ENCODE measurements at places on chromosomes 3 and 15.

- DNase-seq, result no peak
Observed at GRCh38 chr15:61069394-61070075, 159.6 kb downstream of the RORA start.

- no peak for DNase-seq
Observed at GRCh38 chr15:101623367-101624304, 28.5 kb downstream of the TM2D3 start.

GRCh38 chr3:16290827-16291196 is 25.8 kb downstream of the OXNAD1 start:
- no peak for DNase-seq

GRCh38 chr15:42419369-42419768 is 60.1 kb downstream of the CAPN3 start:
- DNase-seq, result no peak

DNA sequence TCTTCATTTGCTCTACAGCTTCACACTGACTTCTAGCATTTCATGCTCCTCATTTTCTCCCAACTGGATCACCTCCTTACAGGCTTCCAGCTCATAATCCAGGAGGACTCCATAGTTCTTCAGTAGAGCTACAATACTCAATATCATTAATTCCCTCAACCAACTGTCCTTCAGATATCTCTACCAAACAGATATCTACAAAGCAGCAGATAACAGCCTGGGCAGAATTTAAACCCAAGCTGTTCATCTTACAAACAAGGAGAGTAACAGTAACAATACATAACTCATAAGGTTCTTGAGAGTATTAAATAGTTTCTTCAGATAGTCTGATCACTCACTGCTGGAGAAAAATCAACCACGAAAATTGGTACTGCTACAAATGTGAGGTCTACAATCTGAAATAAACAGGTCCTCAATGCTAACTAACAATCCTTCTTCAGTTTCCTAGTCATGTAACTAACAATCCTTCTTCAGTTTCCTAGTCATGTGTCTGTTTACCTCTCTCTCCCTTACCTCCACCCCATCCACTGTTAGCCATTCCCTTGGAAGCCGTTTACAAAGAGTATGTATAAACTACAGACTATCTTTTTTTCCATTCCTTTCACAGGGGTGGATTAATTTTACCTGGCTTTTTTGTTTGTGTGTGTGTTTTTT is 5.0 kb downstream of the PEAK1 start:
- DNase-seq, result no peak

DNA sequence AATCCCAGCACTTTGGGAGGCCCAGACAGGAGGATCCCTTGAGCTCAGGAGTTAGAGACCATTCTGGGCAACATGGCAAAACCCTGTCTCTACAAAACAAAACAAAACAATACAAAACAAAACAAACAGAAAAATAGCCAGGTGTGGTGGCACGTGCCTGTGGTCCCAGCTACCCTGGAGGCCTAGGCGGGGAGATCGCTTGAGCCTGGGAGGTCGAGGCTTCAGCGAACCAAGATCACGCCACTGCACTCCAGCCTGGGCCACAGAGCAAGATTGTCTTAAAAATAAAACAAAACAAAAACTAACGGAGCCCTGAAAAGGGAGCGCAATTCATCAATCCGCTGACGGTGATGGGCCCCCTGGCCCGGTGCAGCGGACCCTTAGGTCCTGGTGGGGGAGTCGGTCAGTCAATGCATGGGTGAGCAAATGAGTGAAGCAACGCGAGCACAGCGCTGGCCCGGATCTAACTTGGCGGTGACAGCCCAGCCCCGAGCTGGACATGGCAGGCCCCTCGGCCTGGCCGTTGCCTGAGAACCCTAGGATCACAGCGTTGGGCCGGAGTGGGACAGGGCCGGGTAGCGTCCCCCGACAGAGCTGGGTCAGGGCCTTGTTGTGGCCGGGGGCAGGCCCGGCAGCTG is 52.4 kb upstream of the BLM start:
- no peak for DNase-seq

GRCh38 chr3:102057781-102058421 is 208.6 kb downstream of the NFKBIZ start:
- no peak for DNase-seq

- no peak for DNase-seq
Observed at GRCh38 chr3:105676621-105677300, 192.1 kb downstream of the CBLB start.

GRCh38 chr3:37400945-37401344 is 226.6 kb upstream of the LRRFIP2 start:
- DNase-seq, result no peak

DNA sequence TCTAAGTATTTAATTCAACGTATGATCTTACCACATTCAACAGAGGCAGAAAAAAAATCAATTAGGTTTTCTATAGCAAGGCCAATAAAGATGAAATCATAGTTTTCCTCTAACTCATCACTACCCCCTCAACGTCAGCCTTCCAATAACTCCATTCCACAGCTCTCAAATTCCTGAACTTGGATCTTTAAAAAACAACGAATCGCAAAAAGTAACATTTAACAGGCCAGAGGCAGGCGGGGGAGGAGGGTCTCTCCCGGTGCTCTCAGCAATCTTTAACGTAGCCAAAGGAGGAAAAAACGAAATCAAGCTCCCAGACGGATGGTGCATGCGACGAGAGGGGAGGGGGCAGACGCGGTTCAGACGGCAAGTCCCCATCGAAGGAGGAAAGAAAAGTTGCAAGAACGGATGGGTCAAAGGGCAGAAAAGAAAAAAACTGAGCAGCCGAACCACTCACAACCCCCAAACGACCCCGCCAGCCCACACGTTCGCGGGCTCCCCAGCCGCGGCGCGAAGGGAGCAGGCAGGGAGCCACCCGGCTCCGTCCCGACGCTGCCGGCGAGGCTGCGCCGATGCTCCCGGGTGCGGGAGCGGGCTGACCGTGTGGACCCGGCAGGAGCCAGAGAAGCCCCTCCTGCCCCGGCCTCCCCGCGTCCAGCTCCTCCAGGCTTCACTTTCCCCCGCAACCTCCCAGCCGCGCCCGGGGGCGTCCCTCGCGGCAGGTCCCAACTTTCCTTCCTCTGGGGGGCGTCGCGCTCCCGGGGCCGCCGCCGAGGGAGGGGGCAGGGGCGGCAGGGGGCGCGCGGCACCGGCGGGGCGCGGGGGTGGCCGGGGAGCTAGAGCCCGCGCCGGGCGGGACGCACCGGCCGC is 703 bp downstream of the PEAK1 start:
- DNase-seq, result peak; percentile 34

- no peak for DNase-seq
Observed at GRCh38 chr3:66561367-66561766, 60.5 kb upstream of the LRIG1 start.

DNA sequence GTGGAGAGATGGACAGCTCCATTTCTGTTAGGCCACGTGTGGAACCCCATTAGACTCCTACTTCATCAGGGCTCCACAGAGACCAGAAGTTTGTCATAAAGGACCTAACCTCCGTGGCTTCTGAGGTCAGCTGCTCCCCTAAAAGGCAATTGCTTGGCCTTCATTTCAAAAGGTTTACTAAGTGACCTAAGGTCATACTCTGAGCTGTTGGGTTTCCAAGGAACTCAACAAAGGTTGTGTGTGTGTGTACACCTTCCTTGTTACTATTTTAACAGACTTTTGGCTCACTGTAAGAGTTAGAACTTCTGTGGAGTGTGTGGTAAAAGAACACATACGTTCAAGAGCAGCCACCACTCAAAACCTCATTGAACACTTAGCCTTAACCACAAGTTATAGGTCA is 73.9 kb downstream of the SEC22A start:
- no peak for DNase-seq

- no peak for DNase-seq
Observed at GRCh38 chr15:57321973-57322601, 54.2 kb upstream of the CGNL1 start.

- no peak for DNase-seq
Observed at GRCh38 chr3:135337192-135337591, 542.1 kb downstream of the EPHB1 start.

- no peak for DNase-seq
Observed at GRCh38 chr3:31713816-31714215, 181.1 kb downstream of the STT3B start.

DNA sequence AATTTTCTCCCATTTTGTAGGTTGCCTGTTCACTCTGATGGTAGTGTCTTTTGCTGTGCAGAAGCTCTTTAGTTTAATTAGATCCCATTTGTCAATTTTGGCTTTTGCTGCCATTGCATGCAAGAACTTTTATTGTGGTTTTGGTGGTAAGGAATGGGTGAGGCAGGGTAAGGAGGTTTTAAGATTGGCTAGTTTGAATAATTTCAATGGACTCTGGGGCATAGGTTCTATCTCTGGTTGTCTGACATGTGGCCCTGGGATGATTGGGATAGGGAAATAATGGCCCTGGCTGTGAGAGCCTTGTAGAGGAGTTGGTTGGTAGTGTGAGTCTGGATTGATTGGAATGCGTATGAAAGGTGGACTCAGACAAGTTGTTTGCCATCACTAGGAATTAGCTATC is 38.0 kb downstream of the SEC22A start:
- DNase-seq, result no peak

GRCh38 chr3:52494886-52495495 is at the start of gene STAB1:
Gene STAB1, plus strand, starts transcription at chr3:52495338. Its CDS starts 76 bp downstream, at chr3:52495414.
- DNase-seq, result no peak

DNA sequence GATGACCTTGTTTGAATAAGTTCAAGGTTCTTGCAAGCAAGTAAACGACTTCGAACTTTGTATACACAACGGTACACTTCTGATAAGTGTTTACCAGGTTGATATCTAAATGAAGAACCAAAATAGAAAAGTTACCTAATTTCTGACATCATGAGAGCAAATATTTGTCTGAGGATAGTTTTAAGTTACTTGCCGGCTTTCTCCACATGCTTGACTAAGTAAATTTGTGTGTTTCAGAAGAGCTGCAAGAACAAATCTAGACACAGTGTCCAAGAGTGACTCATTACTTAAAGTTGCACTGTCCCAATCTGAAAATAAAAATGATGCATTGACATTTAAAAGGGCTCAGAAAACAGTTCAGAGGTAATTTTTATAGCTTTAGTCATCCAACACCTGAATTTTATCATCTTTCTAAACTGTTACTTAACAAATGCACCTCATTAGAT is 115.1 kb downstream of the HERC1 start:
- no peak for DNase-seq

DNA sequence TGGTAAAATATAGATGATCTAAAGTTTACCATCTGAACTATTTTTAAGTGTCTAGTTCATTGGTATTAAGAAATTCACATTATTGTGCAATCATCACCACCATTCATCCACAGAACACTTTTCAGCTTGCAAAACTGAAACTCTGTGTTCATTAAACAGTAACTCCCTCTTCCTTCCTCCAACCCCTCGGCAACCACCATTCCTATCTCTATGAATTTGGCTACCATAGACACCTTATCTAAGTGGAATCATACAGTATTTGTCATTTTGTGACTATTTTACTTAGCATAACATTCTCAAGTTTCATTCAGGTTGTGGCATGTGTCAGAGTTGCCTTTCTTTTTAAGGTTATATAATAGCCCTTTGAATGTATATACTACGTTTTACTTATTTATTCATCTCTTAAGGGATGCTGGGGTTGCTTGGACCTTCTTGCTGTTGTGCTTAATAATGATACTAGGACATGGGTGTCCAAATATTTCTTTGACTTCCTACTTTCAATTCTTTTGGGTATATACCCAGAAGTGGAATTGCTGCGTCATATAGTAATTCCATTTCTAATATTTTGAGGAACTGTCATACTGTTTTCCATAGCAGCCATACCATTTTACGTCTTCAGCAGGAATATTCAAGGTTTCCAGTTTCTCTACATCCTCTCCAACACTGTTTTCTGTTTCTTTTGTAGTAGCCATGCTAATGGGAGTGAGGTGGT is 20.9 kb downstream of the KAT2B start:
- DNase-seq, result no peak

DNA sequence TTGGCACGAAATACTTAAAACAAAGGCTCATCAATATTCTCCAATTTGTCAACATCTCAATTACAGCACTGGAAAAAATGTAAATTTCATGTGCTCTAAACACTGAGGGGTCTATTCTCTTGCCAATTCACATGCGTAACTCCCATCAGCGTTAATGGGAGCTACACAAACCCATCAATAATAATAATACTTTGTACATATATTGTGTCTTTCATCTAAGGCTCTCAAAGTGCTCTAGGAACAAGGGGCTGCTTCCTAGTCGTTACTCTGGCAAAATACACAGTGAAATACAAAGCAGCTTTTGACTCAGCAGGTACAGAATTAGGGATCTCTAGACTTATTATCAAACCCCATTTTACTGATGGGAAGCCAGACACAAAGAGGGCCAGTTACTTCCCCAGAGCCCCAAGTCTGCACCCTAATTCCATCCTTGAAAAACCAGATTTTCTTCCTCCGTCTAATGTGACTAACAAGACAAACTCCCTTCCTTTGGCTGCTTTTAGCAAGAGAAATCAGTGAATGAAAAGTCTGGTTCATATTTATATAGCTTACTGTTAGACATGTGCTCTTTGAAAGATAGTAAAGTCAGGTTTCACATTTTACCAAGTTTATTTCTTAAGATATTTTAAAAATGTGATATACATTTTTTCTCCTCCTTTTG is 20.0 kb downstream of the MEIS2 start:
- DNase-seq, result no peak

DNA sequence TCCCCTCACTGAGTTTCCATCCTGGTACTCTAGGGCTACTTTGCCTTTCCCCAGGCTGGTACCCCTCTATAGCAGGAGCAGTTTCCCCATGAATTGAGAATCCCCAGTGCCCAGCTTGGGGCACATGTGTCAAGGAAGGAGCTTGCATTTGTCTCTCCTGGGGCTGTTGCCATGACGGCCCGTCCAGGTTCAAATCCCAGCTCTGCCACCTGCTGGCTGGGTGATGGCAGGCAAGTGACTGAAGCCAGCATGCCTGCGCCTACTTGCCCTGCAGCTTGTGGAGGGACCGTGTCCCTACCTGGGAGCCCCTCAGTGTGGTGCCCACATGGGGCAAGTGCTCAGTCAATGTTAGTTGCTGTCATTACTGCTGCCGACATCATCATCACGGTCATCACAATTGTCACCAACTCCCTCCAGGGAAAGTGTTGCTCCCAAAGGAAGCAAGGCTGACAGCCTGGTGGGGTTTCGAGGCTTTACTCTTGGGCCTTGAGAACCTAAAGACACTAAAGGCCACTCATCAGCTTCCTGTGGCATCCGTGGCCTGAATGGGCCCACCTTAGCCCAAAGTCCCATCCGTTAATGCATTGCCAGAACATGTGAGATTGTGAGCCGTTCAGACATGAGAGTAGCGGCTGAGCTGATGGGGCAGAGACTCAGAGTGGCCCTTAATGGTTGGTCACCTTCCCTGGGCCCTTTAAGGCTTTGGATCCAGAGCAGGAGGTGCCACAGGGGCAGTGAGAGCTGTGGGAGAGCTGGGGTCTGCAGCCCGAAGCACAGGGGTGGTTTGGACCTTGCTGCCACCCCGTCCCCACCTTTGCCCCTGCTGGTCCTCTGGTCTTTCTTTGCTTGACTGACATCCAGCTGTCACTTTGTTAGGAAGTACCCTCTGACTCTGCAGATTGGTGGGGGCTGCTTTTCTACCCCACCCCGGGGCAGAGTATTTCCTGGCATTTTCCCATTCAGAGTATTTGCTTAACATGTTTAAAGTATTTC is 144.4 kb downstream of the DNAJB8 start:
- no peak for DNase-seq

Measured in stimulated activated CD8-positive, alpha-beta memory T cell treated with anti-CD3 and anti-CD28 coated beads, Interleukin-15, amount 100 ng/mL, for 4 hours (primary cell).